Hepatic stellate cell (primary cell): ENCODE measurements at places on chromosomes 2 and 18.
A peak's percentile ranks its signal among the peaks of the same experiment; 100 is the strongest.

DNA sequence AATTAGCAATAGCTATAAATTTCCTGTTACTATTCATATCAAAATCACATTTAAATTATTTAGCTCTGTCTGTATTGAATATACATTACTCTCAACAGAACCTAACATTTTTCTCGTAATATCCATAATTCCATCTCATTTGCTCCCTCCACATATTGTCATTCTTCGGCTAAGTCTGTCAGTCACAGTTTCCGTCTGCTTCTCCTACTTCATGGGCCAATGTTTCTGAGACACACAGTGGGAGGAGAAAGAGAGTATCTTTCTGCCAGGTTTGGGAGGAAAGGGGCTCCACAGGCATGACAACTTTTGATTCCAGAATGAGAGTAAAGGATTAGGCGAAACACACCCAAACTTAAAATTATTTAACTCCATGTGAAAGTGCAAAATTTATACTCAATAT lies 273.1 kb upstream of the SMIM21 start:
- DNase-seq: no peak

DNA sequence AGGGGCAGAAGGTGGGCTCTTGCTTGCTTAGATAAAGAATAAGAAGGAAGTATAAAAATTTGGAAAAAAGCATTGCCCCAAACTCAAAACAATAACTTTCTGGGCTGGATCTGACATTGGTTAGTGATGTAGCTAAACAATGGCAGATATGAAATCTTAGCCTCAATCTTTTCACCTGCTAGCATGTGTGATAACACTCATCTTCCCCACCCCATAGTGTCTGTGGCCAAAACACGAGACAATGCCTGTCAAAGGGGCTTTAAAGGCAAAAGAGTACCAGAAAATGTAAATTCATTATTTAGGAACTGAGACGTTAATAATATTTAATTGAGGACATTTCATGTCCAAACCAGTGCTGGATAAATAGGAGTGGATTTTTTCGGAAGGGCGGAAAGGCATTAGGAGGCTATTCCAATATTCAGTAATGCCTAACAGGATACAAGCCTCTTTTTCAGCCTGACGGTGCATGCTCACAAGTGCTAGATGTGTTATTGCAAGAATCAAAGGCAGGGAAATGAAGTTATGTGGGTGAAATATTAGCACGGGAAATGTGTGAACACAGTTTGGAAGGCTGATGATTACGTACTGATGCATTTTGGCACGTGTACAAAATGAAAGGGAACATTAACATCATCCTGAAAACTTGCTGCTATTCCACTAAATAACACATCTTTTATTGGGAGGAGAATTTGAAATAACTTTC lies 395.7 kb downstream of the GALR1 start:
- DNase-seq: no peak

GRCh38 chr18:51739044-51739666 lies 541.7 kb upstream of the MEX3C start:
- no peak for DNase-seq

GRCh38 chr2:217695033-217695520 lies 307.7 kb downstream of the TNS1 start:
- DNase-seq: peak; percentile 78

DNA sequence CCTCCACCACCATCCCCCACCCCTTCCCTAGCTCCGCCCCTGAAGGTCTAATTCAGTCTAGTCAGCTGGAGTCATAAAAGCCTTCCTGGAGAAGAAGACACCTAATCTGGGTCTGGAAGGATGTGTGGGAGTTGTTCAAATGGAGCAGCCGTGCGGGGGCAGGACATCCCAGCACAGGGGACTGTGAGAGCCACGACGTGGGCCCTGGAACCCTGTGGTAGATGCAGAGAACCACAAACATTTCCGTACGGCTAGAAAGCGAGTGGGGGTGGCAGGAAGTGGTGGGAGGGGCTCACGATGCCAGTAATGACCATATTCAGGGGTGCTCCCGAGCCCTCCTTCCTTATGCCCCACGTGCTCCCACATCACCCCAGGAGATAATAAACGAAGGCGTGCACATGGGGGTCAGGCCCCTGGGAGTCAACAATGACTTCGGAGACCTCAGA lies 20.9 kb upstream of the COL6A3 start:
- DNase-seq: no peak

DNA sequence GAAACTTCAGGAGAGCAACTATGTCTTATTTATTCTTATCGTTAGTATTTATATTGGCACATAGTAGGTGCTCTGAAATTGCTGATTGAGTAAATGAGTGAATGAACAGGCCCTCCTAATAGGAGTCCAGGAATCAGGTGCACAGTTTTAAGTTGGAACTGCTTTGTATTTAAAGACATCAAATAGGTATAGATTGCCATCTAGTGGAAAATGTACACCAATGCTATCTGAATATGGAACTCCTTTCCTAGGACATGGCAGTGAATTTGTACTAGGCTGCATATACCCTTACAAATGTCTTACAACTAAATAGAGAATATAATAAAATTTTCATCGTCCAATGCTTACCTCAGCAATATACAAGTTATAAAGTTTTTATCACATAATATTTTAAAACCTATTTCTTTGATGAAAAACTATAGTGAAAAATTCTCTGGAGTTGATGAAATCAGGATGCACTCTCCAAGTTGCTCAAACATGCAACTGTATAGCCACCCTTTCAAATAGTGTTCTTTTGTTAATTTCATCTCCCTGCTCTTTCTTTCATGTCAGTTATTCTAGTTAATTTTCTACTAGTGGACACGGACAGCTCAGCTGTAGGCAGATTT lies 318.9 kb upstream of the SYT4 start:
- DNase-seq: peak; percentile 22

- no peak for DNase-seq
Observed at GRCh38 chr2:217283460-217283859, 423.6 kb upstream of the TNP1 start.

DNA sequence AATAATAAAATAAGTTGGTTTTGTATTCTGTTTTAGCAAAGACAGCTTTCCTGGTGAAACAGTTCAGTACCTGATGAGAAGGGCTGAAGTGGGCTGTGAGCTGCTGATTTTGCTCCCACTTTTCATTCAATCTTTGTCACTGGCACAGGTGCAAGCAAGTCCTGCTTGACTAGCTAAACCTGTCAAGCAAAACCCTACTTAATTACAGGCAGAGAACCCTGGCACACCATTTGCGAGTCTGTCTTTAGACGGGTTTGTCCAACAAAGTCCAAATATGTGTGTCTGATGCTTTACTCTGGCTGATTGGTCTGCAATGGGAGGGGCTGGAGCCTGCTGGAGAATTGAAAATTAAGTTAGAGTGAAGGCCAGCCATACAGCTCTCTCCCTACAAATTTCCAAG lies 267.2 kb downstream of the EPHA4 start:
- no peak for DNase-seq
